ENCODE measurements at places on chromosomes 6 and 20.
A peak's percentile ranks its signal among the peaks of the same experiment; 100 is the strongest.

DNA sequence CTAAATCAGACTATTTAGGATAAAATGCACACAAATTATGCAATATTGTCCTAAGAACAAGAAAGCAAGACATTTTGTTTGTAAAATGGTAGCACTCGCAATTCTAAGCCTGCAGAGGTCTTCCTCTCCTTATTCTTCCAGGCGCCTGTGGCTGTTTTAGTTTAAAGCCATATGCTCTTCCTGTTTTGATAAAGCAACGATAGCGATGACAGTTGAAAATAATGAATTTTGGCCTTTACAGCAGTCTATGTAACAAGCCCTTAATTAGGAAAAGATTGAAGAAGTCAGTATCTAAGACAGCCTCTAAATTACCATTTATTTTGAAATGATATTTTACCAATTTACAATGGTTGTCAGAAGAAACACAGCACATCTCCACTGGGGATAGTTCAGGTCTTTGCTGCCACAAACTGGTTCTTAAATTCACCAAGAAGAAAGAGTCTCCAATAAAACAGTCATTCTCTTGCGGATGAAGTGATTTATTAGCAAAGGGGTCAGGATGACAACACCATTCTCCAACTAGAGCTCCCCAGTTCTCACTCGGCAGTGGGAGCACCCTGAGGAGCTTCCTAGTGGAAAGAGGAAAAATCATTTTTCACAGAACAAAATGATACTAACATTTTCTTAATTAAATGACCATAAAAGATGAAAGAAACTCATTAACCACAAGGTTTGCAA lies 21.4 kb downstream of the UBE3D start:
- no peak for DNase-seq

DNA sequence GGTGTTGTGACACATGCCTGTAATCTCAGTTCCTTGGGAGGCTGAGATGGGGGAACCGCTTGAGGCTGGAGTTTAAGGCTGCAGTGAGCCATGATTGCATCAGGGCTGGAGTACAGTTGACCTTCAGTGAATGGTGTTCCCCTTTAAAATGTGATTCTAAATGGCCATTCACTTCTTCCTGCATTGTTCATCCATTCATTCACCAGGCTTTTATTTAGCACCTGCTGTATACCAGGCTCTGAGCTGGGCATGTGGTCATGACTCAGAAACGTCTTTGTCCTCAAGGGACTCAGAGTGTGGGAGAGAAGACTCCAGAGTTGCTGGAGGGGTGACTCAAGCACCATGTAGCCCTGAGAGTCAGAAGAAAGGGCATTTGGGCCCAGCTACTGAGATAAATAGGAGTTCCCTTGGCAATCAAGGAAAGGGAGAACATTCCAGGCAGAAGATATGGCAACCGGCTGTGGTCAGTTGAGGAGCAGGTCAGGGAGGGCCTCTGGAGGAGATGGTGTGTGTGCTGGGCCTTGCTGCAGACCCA lies 101.1 kb downstream of the DLGAP4 start:
- peak; percentile 73 for DNase-seq

DNA sequence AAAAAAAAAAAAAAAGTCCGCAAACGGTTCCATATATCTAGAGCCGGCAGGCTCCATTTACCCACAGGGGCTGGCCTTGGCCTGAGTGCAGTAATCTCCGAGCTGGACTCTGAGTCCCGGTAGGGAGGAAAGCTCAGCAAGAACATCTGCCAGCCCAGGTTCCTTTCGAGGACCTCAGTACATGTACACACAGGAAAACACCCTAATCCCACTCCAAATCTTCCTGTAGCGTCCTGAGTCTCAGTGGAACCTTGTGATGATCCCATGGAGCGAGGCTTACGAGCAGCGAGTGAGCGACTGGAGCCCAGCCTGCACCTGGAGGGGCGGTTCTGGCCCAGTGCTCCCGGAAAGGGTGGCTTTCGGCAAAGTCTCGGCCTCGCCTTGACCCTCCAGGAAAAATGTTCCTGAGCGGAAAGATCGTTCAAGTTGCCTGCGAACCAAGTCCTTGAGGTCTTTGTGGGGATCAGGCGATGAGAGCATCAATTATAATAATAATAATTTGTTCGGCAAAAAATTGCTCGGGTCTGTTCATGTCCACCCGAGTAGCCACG lies 32.1 kb downstream of the PRSS16 start:
- peak; percentile 27 for DNase-seq

- DNase-seq: no peak
Measured at GRCh38 chr6:159615918-159616317, 77.1 kb downstream of the SOD2 start.

GRCh38 chr20:51331481-51331880 lies 211.0 kb downstream of the NFATC2 start:
- DNase-seq: peak; percentile 97

GRCh38 chr6:154448448-154449096 lies 61.9 kb downstream of the CNKSR3 start:
- peak; percentile 91 for DNase-seq

GRCh38 chr6:53496797-53497375 lies 48.0 kb downstream of the GCLC start:
- DNase-seq: peak; percentile 85

- DNase-seq: no peak
Measured at GRCh38 chr20:23653400-23653938, 15.7 kb upstream of the CST3 start.

GRCh38 chr6:148405894-148406293 lies 63.3 kb downstream of the SASH1 start:
- DNase-seq: no peak

- no peak for DNase-seq
Measured at GRCh38 chr6:17367868-17368267, 25.5 kb upstream of the CAP2 start.
